ENCODE measurements at places on chromosomes 7 and 10.

GRCh38 chr7:134514663-134515062 is 12.7 kb upstream of the AKR1B10 start:
- DNase-seq: peak; percentile 65

DNA sequence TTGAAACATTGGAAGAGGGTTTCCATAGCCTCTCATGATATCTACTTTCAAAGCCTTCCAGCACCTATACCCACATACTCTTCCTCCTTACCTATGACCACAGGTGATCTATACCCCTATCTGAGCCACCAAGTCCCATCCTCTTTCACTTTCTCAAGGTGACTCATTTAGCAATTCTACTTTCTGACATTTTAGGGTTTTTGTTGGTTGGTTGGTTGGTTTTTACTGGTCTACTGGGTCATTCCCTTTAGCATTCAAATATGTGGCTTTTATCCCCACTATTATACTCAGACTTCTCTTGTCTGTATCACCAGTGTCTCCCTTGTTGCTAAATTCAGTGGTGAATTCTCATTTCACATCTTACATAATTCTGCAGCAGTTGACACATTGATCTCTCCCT is 130.4 kb upstream of the STEAP4 start:
- DNase-seq: no peak

- DNase-seq: no peak
These were observed 119.1 kb downstream of the HIP1 start for GRCh38 chr7:75619636-75620035.

DNA sequence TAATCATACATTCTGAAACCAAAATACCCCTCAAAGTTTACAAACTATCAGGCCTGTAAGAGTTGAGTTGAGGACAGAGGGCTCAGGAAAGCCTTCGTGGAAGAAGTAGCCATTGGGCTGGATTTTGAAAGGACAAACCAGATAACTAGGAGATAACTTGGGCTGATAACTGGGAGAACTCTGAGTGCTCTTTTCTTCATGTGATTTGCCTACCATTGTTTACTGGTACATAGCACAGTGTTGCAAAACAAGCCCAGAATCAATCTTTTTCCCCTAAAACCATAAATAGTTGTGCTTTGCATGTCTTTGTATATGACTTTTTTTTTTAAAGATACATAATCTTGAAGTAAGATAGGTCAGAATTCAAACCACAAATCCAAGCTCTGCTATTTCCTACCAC is 106.7 kb upstream of the ITGB1 start:
- DNase-seq: no peak

DNA sequence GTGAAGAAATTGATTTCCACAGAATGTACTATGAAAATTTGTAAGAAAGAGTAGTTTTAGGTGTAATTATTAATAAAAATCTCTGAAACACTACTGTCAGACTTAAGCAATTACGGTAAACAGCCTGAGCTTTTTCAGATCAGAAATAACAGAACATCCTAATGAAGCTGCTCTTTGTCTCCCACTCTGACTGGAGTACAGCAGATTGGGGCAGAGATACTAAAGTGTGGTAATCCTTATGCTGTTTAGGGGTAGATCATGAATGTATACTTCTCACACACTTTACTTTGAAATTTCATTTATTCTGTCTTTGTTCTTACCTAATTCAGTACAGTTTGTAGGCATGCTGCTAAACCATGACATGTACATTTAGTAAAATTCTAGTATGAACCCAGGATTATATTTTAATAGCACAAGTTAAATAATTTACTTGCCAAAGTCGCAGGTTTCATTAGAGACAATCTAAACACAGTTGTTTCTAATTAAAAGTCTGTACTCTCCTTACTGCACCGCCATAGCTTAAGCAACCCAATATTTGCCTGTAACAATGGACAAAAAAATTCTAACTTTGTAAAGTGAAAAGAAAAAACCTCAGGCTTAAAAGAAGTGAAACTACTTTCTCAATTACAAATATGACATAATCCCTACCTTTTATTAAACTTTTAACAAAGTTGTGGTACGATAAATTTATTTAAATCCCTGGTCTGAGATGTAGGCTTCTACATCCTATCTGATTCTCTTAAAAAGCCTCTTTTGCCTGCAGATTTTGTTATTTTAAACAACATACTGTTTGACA is 88.8 kb downstream of the KMT2E start:
- DNase-seq: no peak

- DNase-seq: no peak
These were observed 1.0 kb downstream of the EIF3B start for GRCh38 chr7:2355705-2356008.

DNA sequence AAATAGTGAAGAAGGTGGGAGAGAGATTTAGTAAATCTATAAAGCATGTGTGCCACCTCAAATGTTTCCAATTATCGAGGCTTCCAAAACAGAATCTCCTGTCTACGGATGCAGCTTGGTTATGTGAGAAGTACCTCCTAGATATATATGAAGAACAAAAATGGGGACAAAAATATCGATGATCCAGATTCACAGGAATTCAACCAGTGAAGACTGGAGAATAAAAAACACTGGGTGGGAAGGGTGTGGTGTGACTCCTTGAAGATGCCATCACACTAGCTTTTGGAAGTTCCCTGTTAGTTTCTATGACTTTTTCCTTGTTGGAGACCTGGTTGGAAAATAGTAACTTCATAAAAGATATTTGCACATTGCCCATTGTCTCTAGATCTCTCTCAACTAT is 152.4 kb downstream of the LRRC4 start:
- no peak for DNase-seq

DNA sequence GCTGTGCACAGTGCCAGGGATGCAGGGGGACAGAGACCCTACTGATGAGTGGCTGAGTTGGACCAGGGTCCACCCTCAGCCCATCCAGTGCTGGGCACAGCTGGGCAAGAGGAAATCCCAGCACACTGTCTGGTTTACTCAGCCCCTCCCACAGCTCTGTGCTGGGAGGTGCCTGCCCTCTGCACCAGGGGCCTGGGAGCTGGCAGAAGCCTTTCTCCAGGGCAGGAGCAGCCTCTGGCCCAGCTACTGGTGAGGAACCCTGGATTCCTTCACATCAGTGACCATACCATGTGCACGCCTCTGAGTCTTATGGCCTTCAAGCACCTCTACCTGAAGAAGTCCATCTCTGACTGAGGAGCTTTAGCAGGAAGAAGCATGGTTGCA is 25.9 kb upstream of the C10orf71 start:
- DNase-seq: no peak

GRCh38 chr10:92993699-92994272 is 66.8 kb upstream of the CYP26C1 start:
- no peak for DNase-seq

DNA sequence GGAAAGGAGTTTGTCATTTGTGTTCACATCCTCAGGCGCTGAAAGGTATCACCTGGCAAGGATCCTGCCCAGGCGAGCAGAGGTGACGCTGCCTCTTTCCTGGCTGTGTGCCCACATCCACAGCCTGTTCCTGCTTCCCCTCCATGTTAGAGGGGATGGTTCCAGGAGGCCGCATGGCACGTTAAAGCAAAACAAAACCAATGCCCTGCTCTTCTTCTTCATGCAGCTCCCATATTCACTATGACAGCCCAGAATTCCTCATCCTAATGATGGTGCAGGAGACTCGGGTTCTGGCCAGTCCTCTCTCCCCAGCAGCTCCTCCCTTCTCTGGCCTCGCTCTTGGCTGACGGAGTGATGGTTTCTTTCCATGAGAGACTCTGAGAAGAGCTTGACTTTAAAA is 678.5 kb upstream of the ANKRD30A start:
- no peak for DNase-seq

- DNase-seq: no peak
These were observed 21.8 kb downstream of the MRPL32 start for GRCh38 chr7:42953994-42954393.
